ENCODE measurements at places on chromosomes 16 and 17.

DNA sequence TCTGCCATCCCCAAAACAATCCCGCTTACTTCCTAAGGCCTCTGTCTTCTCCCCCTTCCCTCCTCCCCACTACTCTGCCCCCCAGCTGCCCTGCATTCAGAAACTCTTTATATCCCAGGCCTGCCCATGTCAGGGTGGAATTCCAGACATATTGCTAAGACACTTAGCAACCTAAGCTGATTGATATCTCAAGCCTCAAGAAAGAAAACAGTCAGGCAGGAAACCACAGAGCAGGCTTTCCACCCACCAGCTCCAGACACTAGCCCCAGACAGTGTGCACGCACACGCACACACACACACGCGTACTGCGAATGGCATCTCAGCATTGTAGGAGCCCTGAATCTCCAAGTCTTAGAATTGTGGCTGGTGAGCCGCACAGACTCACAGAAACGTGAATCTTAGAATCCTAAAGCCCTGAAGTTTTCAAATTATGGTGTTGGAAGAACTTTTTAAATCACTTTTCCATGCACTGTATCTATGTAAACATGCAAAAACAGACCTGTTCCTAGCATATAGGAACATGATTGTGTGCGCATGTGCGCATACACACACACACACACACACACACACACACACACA is 8.8 kb upstream of the LPCAT2 start:
- DNase-seq: peak; percentile 99

GRCh38 chr16:79850348-79850747 is 249.8 kb upstream of the MAF start:
- DNase-seq: no peak

GRCh38 chr16:81366316-81366932 is 51.7 kb downstream of the GAN start:
- DNase-seq: peak; percentile 56

DNA sequence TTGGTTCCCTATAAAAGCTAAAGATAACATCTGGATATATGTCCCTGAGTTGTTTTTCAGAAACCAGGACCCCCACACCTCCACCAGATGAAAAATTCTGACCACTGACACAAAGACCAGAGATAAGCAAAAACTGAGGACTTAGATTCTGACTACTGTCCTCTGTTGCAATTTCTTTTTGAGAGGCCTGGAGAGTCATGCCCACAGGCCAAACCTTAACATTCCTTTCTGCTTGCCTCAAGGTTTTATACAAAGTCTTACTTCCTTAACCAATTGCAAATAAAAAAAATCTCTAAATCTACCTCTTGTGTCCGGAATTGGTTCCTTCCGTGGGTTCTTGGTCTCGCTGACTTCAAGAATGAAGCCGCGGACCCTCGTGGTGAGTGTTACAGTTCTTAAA is 228.5 kb downstream of the ABCC12 start:
- no peak for DNase-seq

DNA sequence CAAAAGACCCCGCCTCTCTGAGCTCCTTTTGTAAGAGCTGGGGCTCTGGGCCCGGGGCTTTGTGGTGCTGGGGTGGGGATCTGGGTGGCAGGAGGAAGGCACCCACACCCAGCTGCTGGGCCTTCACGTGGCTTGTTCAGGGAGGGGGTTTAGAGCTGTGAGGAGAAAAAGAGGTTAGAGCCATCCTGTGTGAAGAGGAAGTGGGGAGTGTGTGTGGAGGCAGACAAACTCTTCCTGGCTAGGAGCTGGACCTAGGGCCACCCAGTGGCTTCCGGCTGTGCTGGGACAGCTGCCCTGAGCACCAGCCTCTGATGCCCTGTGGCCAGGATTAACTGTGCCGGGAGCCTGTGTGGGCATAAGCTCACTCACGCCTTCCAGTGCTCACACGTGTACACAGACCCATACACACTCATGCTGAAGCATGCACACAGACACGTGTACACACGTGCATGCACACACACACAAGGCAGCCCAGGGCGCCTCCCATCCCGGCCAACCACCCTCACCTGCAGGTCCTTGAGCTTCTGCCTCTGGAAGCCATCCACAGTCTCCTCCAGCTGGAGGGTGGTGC is 7.4 kb downstream of the CIBAR2 start:
- no peak for DNase-seq

DNA sequence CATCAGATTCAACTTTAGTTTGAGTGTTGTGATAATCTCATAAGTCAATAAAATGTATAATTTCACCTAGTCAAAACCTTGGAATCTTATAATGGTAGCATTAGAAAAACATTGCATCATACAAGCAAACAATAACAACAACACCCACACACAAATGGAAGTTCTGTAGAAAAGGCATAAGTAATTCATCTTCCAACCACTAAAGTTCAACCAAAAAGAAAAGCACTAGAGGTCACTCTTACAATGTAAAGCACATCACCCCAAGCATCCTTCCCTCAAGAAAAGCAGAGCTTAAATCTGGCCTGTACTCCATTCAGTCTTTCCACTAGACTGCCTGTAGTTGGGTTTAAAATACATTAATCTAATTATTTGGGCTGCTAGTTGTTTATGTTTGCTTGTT is 1.8 kb downstream of the CNTNAP4 start:
- no peak for DNase-seq

DNA sequence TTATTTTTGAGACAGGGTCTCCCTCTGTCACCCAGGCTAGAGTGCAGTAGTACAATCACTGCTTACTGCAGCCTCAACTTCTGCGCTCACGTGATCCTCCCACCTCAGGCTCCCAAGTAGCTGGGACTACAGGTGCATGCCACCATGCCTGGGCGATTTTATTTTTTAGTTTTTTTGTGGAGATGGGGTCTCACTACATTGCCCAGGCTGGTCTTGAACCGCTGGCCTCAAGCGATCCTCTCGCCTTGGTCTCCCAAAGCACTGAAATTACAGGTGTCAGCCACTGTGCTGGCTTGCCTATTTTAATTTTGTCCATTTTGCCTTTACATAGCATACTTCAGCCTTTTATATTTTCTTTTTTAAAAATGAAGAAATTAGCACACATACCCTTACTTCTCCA is 51.2 kb downstream of the TTC19 start:
- DNase-seq: no peak

GRCh38 chr16:87297407-87297806 is 19.8 kb downstream of the C16orf95 start:
- no peak for DNase-seq

DNA sequence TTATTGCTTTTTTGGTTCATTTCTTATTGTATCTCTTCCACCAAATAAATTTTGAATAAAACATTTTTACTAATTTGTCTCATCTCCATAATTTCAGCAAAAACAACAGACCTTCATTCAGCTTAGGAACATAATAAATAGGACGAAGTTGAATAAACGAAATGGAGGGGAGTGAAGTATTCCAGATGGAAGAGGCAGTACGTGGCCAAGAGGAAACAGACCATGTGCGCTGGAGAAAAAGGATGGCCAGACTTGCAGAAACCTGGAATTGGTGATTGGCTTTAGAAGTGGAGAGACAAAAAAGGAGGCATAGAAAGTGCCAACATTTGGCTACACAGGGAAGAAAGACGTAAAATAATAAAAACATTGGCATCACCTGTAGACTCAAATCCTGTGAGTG is 113.5 kb downstream of the USP22 start:
- DNase-seq: no peak

DNA sequence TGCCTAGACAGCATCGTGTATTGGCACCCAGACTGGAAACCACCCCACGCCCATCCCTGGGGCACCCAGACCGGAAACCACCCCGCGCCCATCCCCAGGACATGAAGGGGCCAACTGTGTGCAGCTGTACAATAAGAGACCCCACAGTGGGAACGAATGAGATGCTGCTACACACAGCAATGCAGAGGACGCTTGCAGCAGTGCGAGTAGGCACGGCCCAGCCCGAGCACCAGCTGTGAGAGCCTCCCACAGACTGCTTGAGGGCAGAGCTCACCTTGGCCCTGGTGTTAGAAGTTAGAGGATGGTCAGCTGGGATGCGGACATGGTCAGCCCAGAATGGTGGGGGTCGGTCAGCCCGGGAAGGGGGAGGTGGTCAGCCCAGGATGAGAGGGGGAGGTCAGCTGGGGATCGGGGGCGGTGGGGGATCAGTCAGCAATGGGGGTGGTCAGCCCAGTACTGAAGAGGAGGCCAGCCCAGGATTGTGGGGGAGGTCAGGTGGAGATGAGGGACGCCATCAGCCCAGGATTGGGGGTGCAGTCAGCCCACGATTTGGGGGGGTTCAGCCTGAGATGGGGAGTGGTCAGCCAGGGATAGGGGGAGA is 340.0 kb downstream of the C16orf95 start:
- no peak for DNase-seq

- DNase-seq: no peak
These were observed 18.2 kb downstream of the EMC8 start for GRCh38 chr16:85781156-85781555.

DNA sequence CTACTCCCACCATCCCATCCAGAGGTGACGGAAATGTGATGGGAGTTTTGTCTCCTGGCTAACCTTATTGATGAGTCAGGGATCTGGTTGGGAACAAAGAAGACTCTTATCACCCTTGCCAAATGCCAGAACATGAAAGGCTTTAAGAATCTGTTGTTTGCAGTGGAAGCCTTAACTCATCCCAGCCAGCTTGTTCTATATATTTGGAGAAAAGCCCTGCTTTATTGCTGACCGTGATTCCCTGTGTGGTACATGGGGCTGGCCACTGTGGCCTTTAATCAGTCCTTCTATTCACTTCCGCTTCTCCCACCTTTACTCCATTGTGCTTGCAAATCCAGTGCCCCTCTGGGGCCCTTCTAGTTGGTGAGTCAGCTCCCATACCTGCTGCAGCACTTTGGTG is 156.6 kb downstream of the PHKB start:
- DNase-seq: no peak

DNA sequence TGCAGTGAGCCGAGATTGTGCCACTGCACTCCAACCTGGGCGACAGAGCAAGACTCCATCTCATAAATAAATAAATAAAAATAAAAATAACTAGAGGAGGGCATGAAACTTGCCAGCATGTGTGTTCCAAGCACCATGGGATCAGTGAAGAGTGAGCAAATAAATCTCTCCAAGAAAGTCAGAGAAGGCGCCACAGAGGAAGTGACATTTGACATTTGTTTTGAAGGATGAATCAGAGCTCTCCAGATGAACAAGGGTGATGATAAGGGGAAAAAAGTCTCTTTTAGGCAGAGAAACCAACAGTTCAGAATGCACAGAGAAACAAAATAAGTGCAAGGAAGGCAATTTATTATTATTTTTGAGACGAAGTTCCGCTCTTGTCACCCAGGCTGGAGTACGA is 50.3 kb downstream of the IST1 start:
- DNase-seq: no peak

- peak; percentile 22 for DNase-seq
These were observed 22.5 kb upstream of the ENPP7 start for GRCh38 chr17:79707931-79708891.

DNA sequence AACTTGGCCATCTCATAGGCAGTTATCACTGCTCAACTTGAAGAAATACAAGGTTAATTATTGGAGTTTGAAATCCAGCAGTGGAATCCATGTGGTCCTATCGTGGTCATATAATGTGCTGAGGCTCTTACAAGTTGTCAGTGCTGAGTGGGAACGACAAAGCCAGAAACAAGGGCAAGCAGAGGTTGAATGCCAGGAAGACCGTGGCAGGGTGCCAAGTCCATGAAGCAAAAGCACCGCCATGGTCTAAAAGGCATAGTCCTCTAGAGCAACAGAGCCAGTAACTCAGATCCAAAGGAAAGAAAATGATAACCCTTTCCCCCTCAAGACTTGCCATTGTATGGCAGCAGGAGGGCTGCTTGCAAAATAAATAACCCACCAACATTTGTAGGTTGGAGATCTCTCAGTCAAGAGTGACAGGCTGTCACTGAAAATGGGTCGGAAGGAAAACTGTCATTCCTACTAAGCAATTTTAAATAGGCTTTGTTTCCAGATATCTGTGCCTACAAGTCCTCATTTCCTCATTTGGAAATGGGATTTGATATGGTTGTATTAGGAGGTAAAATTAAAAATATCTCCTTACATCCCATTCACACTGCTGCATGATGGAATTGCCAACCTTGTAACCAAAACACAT is 36.4 kb upstream of the HSBP1 start:
- no peak for DNase-seq

GRCh38 chr17:16989953-16990860 is 18.3 kb upstream of the TNFRSF13B start:
- no peak for DNase-seq

DNA sequence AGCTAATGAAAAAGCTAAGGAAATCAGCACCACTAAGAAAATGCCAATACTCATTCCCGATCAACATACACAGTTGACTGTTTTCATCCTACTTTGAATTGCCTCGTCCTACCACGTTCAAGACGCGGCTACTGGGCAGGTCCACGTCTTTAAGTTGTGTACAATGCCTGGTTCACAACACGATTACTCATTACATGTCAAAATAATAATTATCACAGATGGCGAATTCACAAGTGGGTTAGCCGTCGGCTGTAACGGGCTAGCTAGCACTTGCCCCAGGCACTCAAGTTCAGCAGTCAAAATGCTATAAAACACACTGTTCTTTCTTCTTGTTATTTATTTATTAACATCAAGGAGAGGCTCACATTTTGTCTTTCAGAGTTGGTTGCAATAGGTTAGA is 124.2 kb downstream of the ZFHX3 start:
- DNase-seq: no peak

GRCh38 chr17:19747829-19748806 is at the start of gene ALDH3A1:
ALDH3A1 (minus strand) TSS chr17:19748298; CDS start chr17:19745129, 3,169 bp downstream.
- DNase-seq: no peak

- DNase-seq: no peak
These were observed 103.6 kb downstream of the PRKCA start for GRCh38 chr17:66405836-66406677.

GRCh38 chr17:64128787-64129514 is 993 bp downstream of the ERN1 start:
- peak; percentile 30 for DNase-seq

DNA sequence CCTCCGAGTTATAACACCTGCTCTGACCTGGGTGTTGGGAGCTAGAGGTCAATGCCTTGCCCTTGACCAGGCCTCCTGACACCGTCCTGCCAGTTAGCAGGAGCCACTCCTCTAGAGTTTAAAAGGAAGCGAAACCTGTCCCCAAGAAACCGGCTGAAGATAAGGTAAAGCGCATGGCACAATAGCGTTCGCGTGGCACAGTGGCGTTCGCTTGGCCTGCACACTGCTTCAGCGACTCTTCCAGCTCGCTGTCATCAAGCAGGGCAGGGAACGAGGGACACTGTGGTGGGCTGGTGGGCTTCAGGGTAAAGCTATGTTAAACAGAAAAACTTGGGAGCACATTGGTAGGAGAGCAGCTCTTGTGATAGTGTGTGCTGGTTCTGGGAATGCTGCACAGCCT is 28.2 kb upstream of the ETV4 start:
- no peak for DNase-seq

- no peak for DNase-seq
These were observed 2.6 kb downstream of the APRT start for GRCh38 chr16:88809068-88809675.
